ENCODE measurements at places on chromosomes 11 and 22.

DNA sequence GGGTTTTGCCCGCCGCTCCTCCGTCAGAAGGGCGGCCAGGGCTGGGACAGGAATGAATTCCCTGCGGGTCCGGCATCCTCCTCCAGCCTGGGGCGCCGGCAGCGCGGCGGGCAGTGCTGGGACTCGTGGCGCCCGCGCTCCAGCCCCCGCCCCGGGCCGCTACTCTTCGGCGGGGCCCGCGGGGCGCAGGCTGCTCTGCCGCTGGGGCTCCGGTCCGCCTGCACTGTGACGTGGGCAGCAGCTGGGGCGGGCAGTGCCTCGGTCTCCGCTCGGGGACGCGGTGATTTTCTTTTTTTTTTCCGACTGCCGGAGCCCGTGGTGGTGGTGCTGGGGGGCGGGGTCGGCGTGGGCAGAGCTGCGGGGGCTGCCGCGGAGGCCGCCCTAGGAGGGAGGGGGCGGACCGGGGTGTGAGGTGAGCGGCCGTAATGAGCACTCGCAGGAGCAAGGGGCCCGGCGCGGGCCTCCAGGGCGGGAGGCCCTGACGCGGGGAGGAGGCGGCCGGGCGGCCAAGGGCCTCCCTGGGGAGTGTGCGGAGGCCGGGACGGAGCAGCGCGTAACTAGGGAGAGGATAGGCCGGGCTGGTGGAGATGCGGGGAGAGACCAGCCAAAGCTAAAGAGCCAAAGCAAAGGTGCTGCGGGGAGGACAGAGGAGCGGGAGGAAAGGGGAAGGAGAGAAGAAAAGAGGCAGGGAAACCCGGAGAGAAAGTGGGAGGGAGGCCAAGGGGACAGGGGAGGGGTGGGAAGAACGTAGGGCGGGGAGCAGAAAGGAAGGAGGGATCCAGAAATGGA is 73.3 kb upstream of the ZBED5 start:
- DNase-seq, result no peak

DNA sequence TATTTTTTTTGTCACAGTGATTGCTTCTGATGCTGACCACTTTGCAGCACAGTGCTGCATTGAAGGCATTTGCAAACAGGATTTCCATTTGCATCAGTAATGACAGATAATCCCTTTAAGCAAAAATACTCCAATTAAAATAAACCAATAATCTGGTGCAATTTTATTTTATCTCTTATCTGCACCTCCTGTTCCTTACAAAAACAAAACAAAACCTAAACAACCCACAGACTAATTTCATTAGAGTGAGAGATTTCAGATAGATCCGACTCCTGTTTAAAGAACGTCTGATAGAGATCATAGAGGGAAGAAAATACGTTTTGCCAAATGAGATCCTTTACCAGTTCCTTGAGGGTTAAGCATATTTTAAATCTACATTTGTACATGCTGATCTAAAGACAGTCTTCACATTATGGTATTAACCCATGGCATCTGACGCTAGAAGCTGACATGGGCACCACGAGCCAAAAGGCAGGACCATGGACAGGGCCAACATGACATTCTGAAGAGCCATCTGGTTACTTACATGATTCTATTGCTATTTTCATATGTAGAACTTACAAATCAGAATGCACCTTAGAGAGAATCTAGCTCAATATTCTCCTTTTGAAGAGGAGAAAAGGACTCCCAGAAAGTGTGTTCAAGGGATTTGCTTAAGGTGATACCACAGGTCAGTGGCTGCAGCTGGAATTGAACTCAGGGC is 286.2 kb upstream of the NARS2 start:
- DNase-seq, result no peak

DNA sequence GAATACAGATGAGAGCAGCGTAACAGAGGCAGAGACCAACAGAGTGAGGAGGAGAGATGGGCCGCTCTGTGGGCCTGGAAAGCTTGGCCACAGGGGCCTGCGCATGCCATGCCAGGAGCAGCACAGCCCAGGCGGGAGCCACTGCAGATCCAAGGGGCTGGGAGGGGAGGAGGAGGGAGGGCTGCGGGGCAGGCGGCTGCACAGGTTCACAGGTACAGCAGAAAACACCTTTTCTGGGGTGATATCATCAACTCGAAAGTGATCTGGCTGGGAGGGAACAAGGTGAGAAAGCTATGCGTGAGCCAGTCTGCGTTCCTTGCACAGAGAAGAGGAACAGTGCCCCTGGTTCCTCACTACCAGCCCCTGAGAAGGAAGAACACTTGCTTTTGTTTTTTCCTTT is 14.8 kb downstream of the VPS37C start:
- no peak for DNase-seq

DNA sequence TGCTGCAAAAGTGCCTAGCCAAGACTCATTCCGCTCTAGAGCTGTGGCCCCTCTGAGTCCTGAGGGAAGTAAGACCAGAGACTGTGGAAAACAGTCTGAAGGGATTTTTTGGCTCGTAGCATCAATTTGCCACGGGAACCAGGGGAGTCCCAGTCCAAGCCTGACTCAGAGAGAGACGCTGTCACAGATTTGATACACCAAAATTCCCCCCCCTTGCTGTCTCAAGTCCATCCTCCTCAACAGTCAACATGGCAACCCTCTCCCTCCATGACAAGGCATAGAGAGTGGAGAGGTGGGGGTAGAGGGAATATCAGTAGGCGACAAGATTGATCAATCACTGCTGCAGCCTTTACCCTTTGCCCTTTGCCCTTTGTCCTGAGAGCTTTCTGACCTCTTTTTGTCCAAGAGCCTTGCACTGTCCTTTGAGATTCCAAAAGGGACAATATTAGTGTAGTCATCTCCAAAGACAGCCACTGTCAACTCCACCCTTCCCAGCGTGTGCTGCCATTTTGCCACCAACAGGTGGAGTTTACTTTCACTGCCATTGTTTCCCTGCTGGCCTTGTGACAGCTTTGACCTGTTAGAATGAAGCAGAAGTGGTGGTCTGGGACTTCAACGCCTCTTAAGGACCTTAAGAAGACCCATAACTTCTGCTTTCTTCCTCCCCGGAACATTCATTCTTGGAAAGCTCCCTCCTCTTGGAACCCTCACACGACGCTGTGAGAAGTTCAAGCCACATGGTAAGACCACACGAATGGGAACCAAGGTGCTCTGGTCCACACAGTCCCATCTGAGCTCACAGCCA is 7.3 kb downstream of the SLC15A3 start:
- DNase-seq, result no peak

- peak; percentile 49 for DNase-seq
These were observed 30.8 kb upstream of the LRRC10B start for GRCh38 chr11:61477727-61478148.

DNA sequence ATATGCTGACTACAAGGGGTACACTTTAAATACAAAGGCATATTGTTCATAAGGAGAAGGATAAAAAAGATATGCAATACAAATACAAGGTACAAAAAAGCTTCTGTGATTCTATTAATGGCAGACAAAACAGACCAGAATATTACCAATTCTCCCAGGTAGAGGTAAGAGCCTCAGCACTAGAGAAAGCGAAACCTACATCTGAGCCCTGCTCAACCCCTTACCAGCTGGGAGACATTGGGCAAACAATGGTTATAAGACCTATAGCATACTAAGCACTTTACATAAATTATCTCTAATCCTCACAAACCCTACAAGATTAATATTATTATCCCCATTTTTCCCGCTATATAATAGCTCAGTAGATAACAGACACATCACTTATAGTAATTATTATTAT is 41.2 kb upstream of the LRRC55 start:
- DNase-seq, result no peak

DNA sequence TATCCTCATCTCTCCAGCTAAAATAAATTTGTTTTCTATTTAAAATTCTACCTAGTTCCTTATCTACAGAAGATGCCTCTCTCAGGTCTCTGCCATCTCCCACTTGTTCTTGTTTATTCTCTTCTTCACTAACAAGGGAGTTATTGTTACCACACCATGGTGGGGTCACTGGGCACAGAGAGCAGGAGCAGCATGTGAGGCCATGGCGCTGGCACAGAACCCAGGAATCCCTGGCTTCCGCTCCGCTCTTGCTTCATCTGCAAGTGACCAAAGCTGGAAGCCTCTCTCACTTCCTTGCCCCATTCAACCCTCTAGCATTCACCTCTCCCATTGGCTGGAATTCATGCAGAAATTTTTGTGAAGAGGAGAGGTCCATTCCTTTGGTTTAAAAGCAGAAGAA is 190.7 kb upstream of the NCAM1 start:
- DNase-seq, result no peak

DNA sequence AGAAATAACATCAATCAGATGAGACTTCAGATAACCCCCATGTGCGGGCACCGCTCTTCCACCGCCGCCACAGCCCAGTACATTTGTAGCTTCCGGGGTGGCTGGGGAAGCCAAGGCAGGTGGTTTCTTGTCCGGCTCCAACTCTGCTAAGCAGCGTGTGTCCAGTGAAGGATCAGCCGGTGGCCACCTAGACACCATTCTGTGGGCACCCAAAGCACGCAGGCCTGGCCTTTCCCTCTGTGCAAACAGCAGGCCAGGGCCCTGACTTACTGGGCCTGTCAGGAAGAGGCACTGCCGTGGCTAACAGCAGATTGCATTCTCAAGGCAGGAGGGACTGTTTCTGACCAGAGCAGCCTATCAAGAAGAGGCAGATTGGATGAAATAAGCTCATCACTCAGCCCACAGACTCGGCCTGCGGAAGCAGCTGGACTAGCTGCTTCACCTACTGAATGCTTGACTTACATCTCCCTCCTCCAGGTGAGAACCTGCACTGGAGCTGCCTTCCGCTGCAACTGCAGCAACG is 74.8 kb downstream of the ETS1 start:
- no peak for DNase-seq

DNA sequence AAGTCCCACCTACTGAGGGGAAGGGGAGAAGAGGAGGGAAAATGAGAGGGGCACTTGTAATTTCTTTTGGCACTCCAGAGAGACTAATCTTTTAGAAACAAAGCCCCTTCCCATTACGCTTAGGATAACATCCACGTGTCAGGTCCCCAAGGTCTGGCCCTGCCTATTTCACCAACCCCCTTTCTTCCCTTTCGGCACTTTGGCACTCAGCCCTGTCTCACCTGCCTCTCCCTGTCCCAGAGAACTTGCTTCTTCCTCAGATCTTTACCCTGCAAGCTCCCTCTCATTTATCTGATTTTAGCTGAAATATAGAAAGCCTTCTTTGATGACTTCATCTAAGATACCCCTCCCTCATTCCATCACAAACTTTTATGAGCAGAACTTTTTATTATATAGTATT is 55.5 kb downstream of the RASSF10 start:
- DNase-seq, result no peak

DNA sequence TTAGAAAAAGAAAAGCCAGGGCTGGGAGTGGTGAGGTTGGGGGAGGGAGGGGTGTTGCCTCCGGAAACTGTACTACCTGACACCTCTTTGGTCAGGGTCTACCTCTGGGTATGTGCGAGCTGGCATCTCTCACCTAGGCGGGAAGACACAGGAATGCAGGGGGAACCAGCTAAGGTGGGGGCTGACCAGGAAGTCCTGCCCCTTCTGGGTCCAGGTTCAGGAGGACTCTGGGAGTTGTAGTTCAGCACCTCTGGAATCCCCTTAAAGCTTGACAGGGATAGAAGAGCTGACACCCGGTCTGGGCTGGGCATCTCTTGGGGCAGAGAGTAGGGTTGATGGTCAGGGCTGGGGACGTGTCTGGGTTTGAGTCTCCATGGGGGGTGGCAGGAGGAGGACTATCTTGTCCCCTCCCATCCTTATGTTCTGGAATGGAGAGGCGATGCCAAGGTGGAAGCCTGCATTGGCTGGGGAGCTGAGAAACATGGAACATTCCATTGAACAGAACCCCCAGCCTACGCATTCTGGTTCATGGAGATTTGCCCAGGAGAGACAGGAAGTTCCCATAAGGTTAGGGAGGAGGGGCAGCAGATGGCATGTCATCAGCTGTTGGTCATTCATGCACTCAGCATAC is 2.1 kb upstream of the KIAA1671 start:
- DNase-seq, result no peak

DNA sequence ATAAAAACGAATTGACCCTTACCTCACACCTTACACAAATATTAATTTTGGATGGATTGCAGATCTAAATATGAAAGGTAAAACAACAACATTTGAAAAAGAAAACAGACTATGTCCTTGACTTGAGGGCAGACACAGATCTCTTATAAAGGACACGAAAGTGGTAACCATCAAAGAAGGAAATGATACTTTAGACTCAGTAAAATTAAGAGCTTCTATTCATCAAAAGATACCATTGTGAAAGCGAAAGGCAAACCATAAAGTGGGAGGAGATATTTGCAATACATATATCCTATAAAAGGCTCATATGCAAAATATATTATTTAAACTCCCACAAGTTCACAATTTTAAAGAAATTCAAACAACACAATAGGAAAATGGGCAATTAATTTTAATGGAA is 5.0 kb downstream of the HEPACAM start:
- no peak for DNase-seq

- DNase-seq, result no peak
These were observed 95.6 kb upstream of the ARHGAP20 start for GRCh38 chr11:110807801-110808200.

- DNase-seq, result no peak
These were observed 101.1 kb downstream of the ATXN10 start for GRCh38 chr22:45772743-45773142.

- no peak for DNase-seq
These were observed 52.7 kb upstream of the SHANK2 start for GRCh38 chr11:71305041-71305440.

GRCh38 chr22:44443641-44444235 is 54.3 kb downstream of the RTL6 start:
- no peak for DNase-seq

DNA sequence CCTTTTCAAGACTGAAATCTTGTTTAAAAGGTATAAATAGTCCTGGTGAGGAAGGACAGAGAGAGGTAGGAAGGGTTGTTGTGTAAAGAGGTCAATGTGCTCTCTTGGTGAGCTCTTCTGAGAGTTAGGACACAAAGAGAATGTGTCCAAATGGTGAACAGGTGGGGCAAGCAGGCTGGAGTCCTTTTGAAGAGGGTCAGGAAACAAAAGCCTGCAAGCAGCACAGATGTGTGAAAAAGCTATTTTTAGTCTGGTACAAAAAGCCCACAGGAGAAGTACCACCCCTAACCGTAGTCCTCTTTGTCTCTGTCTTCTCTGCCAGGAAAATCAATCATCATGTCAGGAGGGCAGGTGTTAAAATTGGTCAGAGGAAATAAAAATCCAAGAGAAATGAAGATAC is 54.4 kb upstream of the SYN3 start:
- DNase-seq, result no peak

DNA sequence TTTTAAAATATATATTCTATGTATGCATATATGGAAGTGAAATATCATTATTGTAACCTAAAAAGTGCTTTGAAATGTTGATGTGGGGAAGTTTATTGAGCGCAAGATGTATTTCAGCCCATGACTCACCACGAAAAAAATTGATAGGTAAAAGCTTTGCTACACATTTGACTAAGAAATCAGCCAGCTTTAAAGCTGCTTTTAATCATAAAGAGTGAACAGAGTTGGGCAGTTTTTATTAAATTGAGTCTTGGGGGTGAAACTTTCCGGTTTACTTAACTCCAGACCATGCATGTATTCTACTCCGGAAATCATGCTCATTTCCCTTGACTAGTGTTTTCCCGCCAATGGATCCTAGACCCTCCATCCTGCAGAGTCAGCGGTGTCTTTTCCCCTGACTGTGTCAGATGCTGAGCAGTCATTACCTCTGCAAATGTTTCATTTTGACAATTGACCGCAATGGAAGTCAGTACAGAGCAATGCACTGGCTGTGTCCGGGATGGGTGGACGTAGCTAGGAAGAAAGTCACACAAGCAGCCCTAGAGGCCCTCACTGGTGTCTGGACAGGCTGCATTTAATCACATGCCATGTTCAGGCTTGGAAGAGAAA is 47.2 kb upstream of the MPEG1 start:
- DNase-seq, result no peak

All from hematopoietic multipotent progenitor cell treated with erythropoietin and hydrocortisone succinate and interleukin-3 and kit ligand, for 17 days (in vitro differentiated cells).